Stimulated activated CD8-positive, alpha-beta memory T cell treated with anti-CD3 and anti-CD28 coated beads, Interleukin-15, amount 100 ng/mL, for 24 hours (primary cell): ENCODE measurements at places on chromosomes 5 and 9.

GRCh38 chr9:4328723-4329122 lies 28.9 kb upstream of the GLIS3 start:
- DNase-seq, result no peak

DNA sequence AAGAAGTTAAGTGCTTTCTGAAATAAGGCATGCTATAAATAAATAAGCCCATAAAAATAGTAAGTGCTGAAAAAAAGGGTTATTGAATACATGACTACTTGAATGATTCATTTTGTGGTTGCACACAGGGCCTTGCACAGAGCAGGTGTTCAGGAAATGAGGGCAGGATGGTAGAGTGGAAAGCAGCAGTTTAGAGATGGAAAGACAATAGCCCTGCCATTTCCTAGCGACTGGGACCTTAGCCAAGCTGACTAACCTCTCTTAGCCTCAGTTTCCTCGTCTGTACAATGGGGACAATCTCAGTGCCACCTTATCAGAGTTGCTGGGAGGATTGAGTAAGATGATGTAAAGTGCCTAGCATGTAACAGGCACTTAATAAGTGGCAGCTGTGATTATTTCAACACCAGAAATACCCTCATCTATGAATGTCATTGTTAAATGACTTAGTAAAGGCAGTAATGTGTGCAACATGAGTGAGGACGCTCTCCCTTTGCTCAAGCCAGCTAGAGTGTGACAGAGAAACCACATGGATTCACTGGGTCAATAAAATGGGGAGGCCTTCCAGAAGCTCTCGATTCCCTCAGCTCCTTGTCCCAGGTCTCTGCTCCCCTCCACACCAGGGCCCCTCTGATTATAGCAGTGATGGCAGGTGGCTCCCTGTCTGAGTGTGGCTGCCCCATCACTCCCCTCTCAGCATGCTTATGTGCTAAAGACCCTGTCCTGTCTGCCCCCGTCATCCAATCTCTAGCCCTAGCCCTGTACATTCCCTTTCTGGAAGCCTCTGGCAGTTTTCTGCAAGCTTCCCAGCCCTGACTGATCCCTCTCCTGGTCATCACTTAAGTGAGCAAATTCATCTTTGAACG lies 16.0 kb upstream of the PHF19 start:
- DNase-seq, result no peak

DNA sequence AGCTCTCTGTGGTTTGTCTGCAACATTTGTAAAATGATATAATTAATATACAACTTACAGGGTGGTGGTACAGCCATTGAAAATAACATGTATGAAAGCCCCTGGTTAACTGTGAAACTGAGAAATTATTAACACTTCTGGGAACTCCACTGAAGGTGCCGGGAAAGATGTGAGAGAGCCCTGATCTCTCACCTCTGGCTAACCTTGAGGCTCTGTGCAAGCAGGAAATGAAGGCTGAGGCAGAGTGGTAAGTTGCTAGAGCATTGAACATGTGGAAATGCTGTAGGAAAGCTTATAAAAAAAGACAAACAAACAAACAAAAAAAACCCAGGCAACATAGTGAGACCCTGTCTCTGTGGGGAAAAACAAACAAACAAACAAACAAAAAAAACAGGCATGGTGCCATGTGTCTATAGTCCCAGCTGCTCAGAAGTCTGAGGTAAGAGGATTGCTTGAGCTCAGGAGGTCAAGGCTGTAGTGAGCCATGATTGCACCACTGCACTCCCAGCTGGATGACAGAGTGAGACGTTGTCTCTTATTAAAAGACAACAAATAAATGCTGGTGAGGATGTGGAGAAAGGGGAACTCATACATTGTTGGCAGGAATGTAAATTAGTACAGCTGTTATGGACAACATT lies 7.5 kb downstream of the CATSPER3 start:
- no peak for DNase-seq

GRCh38 chr5:113039229-113039933 lies 62.8 kb downstream of the DCP2 start:
- DNase-seq, result no peak

DNA sequence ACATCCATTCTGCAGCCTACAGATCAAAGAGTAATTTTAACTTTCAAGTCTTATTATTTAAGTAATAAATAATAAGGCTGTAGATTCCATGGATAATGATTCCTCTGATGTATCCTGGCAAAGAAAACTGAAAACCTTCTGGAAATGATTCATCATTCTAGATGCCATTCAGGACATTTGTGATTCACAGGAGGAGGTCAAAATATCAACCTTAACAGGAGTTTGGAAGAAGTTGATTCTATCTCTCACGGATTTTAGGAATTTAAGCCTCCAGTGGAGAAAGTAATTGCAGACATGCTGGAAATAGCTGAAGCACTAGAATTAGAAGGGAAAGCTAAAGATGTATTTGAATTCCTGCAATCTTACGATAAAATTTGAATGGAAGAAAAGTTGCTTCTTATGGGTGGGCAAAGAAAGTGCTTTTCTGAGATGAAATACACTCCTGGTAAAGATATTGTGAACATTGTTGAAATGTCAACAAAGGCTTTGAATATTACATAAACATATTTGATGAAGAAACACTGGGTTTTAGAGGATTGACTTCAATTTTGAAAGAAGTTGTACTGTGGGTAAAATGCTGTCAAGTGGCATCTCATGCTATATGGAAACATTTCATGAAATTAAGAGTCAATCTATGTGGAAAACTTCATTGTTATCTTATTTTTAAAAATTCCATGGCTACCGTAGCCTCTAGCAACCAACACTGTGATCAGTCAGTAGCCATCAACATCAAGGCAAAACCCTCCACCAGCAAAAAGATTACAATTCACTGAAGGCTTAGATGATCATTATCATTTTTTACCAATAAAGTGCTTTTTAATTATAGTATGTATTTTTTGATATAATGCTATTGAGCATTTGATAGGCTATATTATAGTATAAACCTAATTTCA lies 1141.0 kb downstream of the CDH12 start:
- no peak for DNase-seq

- no peak for DNase-seq
Observed at GRCh38 chr5:107118184-107119019, 552.3 kb downstream of the EFNA5 start.

DNA sequence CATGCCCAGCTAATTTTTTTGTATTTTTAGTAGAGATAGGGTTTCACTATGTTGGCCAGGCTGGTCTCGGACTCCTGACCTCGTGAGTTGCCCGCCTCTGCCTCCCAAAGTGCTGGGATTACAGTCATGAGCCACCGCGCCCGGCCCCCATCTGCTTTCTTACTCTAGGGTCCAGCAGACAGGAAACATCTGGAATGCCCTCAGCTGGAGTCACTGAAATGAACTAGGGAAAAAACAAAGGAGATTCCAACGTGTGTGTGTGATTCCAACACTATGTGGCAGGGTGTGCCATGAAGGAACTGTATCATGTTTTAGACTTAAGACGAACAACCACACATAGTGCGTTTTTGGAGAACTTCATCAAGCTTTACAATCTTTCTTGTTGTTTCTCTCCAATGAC lies 540.1 kb upstream of the DAP start:
- no peak for DNase-seq

GRCh38 chr5:116531635-116532034 lies 43.0 kb downstream of the SEMA6A start:
- no peak for DNase-seq

DNA sequence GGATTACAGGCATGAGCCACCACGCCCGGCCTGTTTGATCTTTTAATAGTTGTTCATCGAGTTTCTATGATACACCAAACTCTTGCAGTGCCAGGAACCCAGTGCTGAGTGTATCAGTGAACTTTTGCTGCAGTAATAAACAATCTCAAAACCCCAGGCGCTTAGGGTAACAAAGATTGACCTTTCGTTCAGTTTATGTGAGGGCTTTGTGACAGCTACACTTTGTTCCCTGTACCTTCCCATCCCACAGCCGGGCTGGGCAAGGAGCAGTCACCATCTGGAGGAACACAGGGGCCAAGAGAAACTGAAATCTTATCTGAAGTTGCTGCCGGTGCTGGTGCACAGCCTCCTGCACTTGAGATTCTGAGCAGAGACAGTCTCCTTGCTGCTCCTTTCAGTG lies 17.2 kb upstream of the WNK2 start:
- no peak for DNase-seq

DNA sequence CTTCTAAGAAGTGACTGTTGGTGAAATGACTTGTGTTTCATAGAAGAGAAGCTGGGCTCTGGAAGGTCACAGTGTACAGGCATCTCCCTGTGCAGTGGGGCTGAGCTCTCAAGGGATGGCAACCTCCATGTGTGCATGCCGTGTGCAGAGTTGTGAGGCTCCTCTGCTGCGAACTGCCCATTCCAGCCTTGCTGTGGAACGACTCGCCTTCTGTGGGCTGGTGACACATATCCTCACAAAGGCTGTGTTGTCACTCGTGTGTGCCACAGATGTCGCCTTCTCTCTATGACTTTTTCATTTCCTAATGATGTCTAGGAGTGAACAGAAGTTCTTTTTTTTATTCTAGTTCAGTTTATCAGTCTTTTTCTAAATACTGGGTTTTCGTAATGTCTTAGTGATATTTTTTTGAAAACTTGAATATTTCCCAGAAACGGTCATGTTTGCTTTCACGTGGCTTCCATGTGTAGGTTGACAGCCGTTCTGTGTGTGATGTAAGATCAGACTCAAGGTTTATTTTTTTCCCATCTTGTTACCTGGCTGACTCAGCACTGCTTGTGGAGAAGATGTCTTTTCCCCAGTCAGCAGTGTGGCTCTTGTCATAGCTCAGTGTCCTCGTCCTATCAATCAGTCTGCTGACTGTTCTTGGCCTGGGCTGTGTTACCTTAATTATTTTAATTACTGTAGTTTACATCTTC lies 57.3 kb upstream of the CACNA1B start:
- DNase-seq, result no peak

DNA sequence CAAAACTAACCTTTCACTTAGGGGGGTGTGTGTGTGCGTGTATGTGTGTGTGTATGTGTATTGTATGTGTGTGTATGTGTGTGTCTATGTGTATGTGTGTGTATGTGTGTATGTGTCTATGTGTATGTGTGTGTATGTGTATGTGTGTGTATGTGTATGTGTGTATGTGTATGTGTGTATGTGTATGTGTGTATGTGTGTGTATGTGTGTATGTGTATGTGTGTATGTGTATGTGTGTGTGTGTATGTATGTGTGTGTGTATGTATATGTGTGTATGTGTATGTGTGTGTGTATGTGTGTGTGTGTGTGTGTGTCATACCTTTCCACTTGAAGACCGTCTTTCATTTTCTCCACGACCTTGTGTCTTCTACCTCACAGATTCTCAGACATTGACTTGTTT lies 20.8 kb upstream of the FLT4 start:
- DNase-seq, result no peak

DNA sequence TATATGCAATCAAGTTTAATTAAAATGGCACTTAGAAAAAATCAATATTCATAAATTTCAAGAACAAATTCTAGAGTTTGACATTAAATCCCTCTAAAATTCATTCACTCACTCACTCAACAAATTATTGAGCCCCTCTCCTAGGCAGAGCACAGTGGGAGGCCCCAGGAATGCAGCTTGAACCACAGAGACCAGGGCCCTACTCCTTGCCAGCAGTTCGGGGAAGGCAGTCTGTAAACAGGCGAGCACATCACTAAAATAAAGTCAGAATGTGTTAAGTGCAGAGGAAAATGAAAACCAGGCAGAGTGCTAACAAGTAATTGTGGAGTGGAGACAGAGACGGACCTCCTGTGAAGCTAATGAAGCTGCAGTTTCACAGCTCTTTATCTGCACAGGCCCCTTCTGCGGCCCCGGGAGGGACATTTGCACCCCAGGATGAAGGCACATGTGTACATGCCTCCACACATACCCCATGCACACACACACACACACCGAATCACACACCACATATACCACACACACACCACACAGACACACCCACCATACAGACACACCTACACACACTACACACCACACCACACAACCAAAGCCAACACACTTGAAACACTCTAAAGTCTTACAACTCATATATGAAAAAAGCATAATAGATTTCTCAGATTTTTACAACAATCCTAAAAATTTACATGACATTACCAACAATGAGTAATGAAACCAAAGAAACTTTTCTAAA lies 40.5 kb downstream of the BHMT start:
- DNase-seq, result no peak

DNA sequence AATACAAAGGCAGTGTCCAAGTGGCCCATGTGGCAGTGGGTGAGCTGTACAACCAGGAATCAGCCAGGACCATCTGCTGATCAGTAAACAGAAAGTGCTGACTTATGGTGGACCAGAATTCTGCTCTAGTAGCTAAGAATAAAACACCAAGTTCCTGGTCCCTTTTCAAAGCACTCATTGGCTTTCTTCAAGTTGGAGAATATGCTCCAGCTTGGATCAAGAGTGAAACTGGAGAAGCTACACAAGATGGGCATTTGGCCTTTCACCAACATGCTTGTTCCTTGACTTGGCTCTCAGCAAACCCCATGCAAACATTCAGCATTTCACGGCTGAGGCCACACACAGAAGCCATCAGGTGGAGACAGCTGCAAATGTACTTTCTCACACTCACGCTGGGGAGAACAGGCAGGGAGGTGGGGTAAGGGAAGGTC lies 32.1 kb downstream of the MARCHF3 start:
- DNase-seq, result no peak

DNA sequence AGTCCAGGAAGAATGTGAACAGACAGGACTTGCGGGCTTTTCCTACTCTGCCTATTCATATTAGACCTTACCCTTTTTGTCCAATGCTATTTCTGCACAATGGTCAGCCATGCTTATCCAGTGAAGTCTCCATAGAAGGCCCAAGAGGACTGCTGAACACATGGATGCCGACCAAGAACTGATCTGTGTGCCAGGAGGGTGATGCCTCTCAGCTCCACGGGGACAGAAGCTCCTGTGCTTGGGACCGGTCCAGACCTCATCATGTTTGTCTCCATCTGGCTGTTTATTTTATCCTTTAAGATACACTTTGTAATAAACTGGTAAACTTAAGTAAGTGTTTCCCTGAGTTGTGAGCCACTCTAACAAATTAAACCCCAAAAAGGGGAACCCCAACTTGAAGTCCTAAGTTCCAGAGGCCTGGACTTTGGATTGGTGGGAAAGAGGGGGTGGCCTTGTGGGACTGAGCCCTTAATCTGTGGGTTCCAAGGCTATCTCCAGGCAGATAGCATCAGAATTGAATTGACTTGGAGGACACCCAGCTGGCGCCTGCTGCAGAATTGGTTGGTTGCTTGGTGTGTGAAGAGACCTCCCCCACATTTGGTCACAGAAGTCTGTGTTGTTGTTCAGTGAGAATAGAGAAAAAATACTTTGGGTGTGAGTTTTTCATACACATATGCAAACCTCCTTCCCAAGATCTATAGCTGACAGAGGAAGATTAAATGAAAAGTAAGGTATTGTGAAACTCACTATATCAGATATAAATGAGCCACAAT lies 57.9 kb upstream of the ANKH start:
- DNase-seq, result no peak
